ENCODE measurements at places on chromosomes 1 and 21.

- no peak for DNase-seq
Observed at GRCh38 chr1:202673531-202673930, 36.7 kb downstream of the SYT2 start.

- DNase-seq: no peak
Observed at GRCh38 chr1:182061594-182061993, at the start of gene ZNF648. Gene ZNF648 (minus strand): TSS chr1:182061712. CDS start chr1:182058010, 3,702 bp downstream.

DNA sequence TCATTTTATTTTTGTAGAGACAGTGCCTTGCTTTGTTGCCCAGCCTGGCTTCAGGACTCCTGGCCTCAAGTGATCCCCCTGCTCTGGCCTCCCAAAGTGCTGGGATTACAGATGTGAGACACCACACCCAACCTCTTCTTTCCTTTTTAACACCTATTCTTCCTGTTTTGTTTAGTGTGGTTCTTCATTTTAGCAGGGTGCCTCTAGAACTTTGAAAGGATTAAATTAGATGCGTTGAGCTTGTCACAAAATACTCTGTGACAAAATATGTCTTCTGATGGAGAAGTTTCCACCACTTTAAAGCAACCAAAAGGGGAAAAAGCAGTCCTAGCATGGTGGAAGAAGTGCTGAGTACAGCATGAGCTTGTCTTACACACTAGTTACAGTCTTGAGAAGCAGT is 42.0 kb downstream of the CDC14A start:
- DNase-seq: no peak

DNA sequence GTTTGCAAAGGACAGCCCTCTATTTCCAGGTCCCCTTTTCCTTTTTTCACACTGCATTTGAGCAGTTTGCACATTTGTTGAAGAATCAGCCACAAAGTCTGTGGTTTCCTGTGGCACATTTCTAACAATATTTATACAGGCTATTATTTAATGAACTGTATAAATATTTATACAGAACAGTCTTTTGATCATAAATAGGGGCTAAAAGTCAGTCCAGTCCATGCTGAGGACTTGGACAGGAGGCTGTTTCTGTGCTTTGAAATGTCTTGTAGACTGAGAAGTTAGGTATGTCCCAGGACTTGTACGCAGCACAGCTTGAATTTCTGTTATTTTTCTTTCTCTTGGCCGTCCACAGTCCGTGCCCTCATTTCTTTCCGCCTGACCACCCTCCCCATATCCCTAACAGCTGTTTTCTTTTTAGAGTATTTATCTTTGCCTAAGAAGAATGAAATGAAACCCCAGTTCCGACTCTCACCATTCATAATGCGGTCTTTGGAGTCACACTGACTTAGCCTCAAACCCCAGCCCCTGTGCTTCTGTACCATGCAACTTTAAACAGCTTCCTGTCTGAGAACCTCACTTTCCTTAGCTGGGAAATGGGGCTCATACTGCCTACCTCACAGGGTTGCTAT is 19.7 kb downstream of the FGGY start:
- DNase-seq: no peak

GRCh38 chr1:42745851-42746250 is 5.8 kb upstream of the CLDN19 start:
- DNase-seq: no peak

DNA sequence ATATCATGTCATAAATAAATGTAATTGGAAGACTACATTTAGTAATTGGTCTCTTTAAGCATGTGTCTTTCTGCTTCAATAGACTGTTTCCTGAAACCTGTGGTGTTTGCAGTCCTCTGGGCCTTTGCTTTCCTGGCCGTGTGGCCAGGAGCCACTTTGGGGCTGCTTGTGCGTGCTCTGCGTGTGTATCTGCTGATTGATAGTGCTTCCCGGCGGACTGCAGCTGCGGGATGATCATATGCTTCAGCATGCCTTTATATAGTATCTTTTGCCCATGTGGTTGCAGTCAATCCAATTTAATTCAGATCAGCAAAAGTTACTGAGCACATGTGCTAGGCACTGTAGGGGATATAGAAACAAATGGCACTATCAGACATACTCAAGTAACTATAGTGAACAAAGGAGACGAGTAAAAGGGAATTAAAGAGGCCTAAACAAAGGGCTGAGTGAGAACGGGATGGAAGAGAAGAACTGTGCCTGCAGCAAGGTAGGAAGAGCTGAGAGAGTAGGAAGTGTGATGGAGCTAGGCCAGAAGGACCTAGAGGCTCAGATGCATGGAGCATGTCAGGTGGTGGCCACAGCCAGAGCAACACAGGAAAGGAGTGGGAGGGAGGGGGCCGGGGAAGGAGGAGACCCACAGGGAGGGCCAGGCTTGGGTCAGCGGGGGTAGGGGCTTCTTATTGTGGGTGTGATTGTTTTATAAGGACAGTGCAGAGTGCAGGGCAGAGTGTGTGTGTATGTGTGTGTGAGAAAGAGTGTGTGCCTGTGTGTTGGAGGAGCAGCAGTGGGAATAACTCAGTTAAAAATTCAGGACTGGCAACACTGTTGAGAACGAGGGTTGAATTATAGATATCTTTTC is 27.2 kb upstream of the TTF2 start:
- DNase-seq: no peak

GRCh38 chr1:147834181-147834580 is 68.4 kb upstream of the GJA8 start:
- no peak for DNase-seq

DNA sequence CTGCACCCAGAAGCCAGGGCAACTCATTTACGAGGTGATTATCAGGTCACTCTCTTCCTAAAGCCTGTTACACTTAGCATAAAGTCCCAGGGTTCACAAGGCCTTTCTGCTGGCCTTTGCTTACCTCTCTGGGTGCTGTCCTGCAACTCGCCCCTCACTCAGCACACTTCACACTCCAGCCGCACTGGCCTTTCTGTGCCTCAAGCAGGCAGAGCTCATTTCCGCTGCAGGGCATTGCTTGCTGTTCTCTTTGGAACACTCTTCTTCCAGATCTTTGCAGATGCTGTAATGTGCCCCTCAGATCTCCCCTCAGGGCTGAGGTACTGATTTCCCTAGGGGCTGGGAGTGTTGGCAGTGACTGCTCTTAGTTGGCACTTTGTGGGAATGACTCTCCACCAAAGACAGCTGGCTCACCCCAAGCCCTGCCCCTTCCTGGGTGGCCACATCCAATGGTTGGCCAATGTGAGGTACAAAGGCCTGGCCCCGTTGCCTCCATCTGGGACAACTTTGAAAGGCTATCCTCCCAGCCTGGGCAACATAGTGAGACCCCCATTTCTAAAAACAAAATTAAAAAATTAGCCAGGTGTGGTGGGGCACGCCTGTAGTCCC is 50.8 kb upstream of the SSBP3 start:
- peak; percentile 77 for DNase-seq

GRCh38 chr1:209999005-209999404 is 61.0 kb downstream of the SYT14 start:
- peak; percentile 44 for DNase-seq

DNA sequence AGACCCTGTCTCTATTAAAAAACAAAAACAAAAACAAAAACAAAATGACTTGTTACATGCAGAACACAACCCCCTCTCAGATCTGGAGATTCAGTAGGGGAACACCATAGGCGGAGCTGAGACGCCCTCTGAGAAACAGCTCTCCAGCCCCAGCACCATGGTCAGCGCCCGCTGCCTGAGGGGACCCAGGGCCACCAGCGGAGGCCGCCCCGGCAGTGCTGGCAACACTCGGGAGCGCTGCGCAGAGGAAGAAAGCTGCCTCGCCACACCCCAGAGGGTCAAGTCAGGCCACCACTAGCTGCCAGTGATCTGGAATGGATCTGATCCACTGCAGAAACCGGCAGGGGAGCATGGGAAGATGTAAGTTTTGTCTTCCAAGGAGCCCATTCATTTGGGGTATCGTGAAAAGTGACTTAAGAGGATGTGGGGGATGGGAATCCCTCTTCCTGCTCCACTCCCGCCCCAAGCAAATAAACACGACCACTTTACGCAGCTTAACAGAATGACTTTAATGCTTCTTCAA is 3.1 kb downstream of the ACTA1 start:
- no peak for DNase-seq

- DNase-seq: peak; percentile 58
Observed at GRCh38 chr21:42156690-42157605, 62.0 kb upstream of the ABCG1 start.

- no peak for DNase-seq
Observed at GRCh38 chr1:229186373-229187056, 84.4 kb upstream of the RAB4A start.

DNA sequence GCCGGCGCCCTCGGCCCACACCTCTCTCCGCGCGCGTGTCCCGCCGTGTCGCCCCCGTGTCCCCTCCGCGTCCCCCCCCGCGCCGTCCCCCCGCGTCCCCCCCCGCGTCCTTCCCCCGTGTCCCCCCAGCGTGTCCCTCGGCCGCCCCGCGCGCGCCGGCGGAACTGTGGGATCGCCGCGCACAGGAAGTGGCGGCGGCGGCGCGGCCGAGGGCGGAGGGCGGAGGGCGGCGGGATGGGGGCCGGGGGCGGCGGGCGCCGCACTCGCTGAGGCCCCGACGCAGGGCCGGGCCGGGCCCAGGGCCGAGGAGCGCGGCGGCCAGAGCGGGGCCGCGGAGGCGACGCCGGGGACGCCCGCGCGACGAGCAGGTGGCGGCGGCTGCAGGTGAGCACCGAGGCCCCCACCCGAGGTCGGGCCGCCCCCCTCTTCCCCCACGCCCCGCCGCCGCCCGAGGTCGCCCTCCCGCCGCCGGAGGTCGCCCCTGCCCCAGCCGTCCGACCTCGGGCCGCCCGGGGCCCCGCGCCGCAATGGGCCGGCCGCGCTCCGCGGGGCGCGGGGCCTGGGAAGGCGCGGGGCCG is at the start of gene AGPAT3:
TSS of gene AGPAT3 (plus strand) at position 262 of the 578 bp plus-strand sequence. CDS start 94,459 bp downstream, outside the sequence.
- DNase-seq: no peak

DNA sequence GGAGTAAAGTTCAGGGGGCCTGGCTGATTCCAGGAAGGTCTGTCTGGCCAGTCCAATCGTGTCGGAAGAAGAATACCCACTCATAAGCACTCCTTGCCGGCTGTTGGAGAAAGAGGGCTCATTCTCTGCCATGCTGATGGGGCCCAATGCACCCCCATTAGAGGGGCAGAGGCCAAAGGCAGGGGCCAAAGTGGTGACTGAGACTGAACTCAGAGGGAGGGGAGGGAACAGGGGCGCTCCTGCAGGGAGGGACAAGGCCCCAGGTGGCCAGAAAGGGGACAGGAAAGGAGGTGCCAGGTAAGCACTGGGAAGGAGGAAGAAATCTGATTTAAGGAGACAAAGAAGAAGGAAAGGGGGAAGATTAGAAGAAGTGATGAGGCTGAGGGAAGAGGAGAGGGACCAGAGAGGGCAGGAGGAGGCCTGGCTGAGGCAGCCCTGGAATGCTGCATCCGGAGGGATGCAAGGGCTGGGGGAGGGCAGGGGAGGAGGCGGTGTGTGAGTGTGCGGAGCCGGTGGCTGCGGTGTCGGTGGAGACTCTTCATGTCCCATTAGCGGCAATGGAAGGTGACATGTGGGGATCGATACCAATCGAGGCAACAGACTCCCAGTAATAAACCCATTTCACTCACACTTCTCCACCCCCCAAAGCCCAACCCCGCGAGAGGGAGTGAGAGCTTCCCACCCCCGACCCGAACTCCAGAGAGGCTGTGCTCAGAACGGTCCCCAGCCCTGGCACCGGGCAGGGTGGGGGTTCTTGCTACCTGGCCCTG is 12.0 kb upstream of the ETV3L start:
- no peak for DNase-seq

DNA sequence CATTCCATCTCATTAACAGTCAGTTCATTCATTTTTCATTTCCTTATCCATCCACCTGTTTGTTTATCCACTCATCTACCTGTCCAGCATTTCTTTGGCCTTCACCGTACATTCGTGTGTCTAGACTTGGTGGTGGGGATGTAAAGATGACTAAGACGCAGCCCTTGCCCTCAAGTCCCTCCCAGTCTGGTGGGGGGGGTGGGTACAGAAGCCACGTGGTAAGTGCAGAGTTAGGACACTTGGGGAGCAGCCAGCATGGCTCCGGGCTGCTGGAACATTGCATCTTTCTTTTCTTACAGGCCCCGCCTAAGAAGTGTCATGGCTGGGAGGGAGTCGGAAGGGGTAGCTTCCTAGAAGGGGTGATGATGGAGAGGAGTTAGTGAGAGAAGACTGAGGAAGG is 17.2 kb downstream of the KIF26B start:
- DNase-seq: no peak

GRCh38 chr1:110726755-110727154 is 52.0 kb upstream of the KCNA3 start:
- DNase-seq: no peak

- DNase-seq: no peak
Observed at GRCh38 chr1:94719926-94720793, 100.0 kb upstream of the SLC44A3 start.

DNA sequence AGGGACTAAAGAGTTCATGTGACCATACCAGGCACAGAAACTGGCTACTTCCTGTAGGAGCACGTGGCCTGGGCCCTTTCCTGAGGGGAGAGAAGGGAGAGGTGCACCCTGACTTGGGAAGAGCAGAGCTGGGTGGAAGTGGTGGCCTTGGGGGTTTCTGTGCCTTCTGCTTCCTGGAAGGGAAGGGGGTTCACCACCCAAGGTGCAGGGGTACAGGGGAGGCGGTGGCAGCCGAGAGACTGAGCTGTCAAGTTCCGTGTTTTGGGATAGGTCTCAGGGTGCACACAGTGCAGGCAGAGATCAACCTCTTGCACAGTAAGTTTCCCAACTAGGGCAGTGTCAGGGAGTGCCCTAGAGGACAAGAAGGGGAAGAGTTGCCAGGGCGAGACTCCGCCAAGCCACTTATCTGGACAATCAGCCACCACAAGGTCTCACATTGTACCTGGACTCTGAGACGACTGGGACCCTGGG is 10.1 kb downstream of the HECTD3 start:
- DNase-seq: no peak

- DNase-seq: no peak
Observed at GRCh38 chr1:101247404-101248287, 10.8 kb downstream of the S1PR1 start.

All from NCI-H2171 treated with DMSO at 0.1 percent for 48 hours (cell line).